ENCODE measurements at places on chromosomes 16 and 17.

GRCh38 chr17:58269557-58270291 lies 11.0 kb downstream of the MPO start:
- no peak for DNase-seq

DNA sequence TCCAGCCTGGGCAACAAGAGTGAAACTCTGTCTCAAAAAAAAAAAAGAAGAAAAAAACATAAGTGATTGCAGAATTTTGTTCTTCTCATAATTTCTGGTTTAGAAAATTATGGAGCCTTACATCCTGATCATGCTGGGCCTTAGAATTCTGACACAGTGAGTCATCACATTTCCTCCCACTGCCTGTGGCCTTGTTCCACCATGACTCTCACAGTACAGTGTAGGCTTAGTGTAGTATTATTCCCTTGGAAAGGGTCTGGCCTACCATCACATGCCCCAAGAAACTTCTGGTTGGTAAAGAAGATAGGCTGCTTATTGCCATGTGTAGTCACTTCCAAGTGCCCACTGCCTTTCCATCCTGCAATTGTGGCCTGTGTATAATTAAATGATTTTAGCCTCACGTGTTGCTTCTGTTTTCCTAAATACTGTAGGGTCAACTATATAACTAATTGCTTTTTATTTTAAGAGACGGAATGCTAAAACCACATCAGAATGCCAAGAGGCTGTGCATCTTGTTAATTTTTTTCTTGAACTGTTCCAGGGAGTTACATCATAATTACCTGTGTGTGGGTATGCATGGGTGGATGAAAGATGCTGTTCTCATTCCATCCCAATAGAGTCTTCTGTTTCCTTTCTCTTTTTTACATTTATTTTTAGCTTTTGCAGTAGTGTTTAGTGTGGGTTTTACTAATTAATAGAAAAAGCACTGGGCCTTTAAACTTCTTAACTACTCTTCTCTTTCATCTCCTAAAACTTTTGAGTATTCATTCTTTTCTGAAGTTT lies 25.9 kb downstream of the OGFOD1 start:
- DNase-seq, result no peak

GRCh38 chr16:62475573-62475972 lies 439.3 kb upstream of the CDH8 start:
- no peak for DNase-seq

DNA sequence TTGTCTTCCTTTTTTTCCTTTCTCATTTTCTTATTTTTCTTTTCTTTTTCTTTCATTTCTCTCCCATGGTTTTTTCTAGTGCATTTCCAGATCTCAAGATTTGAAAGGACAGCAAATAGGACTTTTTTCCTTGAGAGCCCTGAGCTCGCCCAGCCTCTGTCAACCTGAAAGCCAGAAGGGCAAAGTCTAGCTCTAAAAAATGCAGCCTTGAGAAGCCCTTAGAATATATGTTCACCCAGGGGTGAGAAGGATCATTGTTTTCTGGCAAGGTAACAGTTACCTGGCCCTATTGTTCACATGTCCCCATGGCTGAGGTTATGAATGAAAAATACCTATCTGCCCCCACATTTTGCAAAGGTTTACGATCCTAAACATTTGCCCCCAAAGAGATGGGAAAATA lies 218.4 kb downstream of the IRX3 start:
- DNase-seq, result no peak

DNA sequence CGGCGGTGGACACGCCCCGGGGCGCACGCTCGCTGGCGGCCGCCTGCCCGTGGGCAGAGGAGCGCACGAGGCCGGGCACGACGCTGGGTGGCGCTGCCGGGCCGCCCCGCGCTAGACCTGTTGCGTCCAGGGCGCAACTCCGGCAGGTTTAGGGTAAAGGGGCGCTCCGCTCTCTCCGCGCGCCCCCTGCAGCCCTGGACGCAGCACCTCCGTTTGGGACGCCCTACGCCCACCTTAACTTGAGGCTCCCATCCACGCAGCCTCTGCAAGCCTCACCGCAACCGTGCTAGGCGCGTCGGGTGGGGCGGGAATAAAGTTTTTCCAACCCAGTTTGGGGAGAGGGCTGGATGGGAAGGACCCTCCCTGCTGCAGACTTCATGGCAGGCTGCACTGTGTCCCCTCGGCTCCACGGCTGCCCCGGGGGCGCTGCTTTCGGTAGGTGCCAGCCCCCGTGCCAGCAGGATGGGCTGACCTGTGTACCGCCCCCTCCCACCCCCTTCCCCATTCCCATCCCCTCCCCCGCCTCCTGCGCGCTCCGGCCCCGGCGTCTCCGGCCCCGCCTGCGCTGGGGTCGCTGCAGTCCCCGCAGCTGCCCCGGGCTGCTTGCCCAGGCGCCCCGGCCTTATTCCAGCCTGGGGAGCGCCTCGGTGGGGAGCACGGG lies at the start of gene SYT17:
SYT17 (plus strand) TSS at position 531 of the 661 bp plus-strand sequence. CDS start 407 bp downstream, outside the sequence.
- DNase-seq, result no peak

GRCh38 chr16:87464691-87465300 lies 28.0 kb downstream of the ZCCHC14 start:
- DNase-seq, result peak; percentile 9

- DNase-seq, result no peak
Measured at GRCh38 chr17:40093580-40094201, 6.7 kb downstream of the NR1D1 start.

DNA sequence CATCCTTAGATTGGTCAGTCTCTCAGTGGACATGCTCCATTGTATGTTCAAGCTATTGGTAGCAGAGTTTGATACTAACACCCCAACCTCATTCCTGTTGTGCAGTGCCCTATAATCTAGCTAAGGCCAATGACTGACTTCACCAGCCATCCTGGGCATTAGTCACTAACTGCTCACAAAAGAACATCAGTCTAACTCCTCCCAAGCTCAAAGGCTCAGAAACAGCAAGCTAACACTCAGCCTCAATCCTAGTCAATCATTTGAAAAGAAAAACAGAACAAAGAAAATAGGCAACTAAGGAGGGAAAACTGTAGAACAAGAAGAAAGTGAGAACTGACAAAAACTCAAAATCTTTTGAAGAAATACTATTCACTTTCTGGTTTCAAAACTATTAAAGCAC lies 199.1 kb upstream of the C17orf78 start:
- DNase-seq, result no peak

DNA sequence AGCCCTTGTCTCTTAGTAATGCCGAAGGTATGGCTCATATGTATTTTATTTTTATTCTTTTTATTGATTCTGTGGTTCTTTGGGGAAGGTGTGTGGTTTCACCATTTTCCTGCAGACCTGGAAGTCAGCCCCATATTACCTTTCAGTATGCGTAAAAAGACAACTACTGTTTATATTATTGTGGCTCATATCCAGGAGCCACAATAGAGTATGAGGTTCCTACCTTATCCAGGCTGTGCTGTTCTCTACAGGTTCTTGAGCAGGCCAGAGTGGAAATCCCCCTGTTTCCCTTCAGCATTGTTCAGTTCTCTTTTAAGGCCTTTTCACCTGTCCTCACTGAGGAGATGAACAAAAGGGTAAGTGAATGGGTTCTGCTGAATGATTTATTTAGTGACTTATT lies 33.2 kb downstream of the REXO5 start:
- no peak for DNase-seq

GRCh38 chr16:80009971-80010659 lies 409.6 kb upstream of the MAF start:
- no peak for DNase-seq

- no peak for DNase-seq
Measured at GRCh38 chr16:64968539-64968938, 153.3 kb downstream of the CDH11 start.

DNA sequence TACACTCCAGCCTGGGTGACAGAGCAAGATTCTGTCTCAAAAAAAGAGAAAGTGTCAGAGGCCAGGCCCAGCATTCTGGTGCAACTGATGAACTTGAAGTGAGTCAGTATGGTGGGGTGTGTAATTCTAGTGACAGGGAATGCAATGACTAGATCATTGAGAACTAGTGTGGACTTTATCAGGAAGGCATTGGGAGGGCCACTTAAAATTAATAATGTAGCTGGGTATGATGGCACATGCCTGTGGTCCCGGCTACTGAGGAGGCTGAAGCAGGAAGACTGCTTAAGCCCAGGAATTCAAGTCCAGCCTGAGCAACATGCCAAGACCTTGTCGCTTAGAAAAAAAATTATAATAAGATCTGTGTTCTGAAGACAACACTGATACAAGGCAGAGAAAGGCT lies 90.8 kb downstream of the STX8 start:
- DNase-seq, result no peak

DNA sequence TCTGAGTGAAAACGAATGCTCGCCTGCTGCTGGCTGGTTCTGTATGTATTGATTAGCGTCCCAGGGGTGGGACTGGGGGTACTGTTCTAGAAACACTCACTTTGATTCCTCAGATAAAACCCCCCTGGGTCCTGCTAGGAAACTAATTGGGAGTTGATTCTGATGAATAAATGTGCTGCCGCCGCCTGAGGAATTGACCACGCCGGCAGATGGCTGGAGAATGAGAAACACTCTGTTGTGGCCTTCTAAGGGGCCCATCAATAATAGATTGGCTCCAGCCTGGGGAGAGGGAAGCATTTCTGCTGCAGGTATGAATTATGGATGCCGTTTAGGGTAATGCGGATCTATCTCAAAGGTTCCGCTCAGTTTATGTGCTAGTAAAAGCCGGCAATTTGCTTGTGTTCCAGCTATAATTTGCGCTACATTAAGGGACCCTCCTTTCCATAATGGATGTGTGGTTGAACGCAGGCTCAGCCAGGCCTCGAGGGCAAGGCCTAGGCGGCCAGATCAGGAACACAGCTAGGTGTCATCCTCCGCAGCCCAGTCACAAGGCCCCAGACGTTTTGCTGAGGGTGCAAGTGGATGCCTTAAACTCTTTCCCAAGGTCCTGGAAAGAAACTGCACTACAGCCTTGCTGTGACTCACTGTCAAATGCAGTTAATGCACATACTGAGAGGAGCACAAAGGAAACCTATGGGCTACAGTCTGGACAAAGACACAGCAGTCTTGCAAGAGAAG lies 132.2 kb upstream of the HS3ST2 start:
- no peak for DNase-seq

- peak; percentile 88 for DNase-seq
Measured at GRCh38 chr17:75778861-75779249, 5.8 kb upstream of the UNK start.

DNA sequence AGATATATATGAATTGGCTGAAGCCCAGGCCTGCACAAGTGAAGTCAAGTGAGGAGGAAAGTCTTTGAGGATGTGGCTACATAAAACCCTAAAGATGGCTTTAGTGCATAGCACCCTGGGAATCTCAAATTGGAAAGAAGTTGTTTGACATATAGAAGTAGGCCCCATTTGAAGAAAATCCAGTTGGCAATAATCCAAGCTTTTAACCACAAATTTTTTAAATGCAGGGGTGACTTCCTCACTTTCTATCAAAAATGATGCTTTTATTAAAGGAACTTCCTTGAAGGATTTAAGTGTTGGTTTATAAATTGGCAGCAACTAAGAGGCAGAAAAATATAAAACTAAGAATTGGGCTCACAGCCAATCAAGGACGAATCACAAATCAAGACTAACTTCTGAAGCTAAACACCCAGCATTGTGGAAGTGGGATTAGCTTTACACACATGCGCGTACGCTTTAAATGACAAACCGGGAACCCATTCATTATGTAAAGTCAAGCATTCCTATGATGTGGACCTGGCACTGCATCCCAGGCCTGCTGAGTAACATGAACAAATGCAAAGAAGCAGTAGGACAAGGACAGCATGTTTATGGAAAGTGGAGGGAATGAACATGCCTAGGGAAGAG lies 63.3 kb downstream of the NOG start:
- no peak for DNase-seq

- no peak for DNase-seq
Measured at GRCh38 chr17:37130984-37131446, 182.3 kb downstream of the AATF start.

DNA sequence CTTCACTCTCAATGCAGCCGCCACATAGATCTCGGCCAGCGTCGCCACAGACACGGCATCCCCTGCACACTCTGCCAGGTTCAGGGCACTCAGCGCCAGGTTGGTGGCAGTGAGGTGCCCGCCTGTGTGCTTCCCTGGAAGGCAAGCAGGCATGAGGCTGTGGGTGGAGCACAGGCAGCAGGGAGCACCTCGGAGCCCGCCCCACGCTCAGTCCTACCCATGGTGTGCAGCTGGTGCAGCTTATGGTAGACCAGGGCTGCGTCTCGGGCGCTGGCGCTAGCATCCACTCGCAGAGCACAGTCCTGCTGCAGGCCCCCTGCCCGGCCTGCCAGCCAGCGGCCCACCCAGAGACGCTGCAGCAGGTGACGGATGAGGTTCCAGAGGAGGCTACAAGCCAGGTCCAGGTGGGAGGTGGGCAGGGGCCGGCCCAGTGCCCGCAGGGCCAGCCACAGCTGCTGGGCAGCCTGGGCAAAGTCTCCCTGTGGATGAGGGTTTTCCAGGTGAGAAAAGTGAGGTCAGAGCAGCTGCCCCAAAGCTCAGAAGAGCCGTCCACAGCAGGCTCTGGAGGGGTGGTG lies 20.5 kb downstream of the SREBF1 start:
- DNase-seq, result no peak

GRCh38 chr17:77882481-77883212 lies 75.9 kb upstream of the TNRC6C start:
- DNase-seq, result peak; percentile 95

DNA sequence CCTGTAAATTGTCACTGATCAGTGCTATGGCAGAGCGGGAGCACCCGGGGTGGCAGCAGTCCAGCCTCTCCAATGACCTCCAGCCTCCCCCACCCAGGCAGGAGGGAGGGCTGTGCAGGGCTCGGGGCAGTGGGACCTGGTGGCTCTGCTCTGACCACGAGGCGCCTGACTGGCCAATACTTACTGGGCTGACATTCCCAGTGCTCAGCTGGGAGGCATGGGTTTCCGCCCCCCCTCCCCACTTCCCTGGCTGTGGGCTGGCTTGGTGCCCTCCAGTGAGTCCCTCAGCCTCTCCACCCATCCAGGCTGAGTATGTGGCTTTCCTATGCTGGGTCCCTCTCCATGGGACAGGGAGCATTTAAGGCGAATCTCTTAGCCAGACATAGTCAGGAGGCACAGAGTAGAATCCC lies 2.7 kb downstream of the SOCS3 start:
- DNase-seq, result peak; percentile 47

- peak; percentile 52 for DNase-seq
Measured at GRCh38 chr17:1714980-1715802, 5.0 kb upstream of the TLCD2 start.

GRCh38 chr16:1612320-1613111 lies at the start of gene CRAMP1:
TSS of gene CRAMP1 (plus strand) at chr16:1612360. CDS start at chr16:1614640, 2,280 bp downstream.
- no peak for DNase-seq

Measured in CD4-positive, alpha-beta T cell treated with Interleukin-21 for 1 hour (primary cell).